ENCODE measurements at places on chromosomes 12 and 14.

GRCh38 chr14:67432050-67432564 lies 20.1 kb upstream of the PLEK2 start:
- DNase-seq: no peak

- no peak for DNase-seq
Measured at GRCh38 chr14:39145266-39145966, 24.7 kb downstream of the TRAPPC6B start.

- DNase-seq: peak; percentile 30
Measured at GRCh38 chr14:102095871-102096568, 9.2 kb upstream of the HSP90AA1 start.

- DNase-seq: no peak
Measured at GRCh38 chr12:109797905-109798669, 35.1 kb downstream of the TRPV4 start.

GRCh38 chr12:8156416-8156815 lies 399 bp upstream of the ZNF705A start:
- DNase-seq: no peak

GRCh38 chr14:99936056-99936455 lies 129.2 kb upstream of the EVL start:
- no peak for DNase-seq

DNA sequence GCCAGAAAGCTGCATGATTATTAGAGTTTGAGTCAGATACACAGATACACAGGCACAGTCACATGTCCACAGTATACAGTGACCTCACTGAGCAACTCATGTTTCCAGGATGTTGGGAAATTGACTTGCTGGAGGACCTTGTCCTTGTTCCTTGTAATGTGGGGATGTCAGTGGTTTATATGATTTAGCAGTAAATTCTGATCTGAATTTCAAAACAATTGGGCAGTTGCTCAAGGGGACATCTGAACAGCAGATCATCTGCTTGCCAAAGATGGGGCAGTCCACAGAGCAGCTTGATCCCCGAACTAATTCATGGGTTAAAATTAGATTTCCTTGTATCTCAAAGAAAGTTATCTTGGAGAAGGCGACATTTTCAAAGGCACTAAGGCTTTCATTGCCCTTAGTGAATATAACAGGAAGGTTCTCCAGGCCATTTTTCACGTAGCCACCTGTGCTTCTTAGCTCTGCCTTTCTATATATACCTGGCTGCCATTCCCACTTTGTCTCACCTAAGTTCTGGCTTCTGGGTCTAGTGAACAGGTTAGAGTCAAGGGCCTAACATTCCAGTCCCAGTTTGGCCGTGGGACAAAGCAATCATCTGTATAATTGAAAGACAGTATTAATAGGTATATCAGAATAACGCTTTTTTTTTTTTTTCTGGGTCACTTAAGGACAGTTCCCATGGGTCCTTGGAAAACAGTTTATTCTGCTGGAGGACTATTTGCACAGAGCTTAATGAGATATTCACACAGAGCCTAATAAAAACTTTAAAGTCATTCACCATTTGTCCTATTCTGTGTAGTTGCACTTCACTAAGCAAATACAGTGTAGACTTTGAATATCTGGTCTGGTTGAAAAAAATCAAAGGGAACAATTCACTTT lies 64.9 kb upstream of the STRN3 start:
- no peak for DNase-seq

DNA sequence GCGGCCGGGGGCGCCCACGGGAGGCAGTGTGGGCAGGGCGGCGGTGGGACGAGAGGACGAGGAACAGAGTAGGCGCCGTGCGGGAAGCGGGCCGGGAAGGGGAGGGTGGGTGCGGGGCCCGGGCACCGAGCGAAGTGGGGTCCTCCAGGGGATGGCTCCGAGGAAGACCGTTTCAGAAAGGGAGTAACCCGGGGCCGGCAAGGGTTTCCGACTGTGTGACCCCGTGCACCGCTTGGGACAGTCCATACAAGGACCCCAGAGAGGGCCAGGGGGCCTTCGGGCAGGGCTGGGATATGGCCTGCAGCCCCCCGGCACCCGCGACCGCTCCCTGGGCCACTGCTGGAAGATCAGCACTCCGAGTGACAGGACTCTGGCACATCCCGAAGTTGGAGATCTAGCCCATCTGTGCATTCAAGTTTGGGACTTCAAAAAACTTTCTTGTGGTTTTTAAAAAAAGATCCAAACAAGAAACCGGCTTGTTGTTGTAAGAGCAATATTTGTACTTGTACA lies 448 bp downstream of the TSPAN9 start:
- DNase-seq: no peak

DNA sequence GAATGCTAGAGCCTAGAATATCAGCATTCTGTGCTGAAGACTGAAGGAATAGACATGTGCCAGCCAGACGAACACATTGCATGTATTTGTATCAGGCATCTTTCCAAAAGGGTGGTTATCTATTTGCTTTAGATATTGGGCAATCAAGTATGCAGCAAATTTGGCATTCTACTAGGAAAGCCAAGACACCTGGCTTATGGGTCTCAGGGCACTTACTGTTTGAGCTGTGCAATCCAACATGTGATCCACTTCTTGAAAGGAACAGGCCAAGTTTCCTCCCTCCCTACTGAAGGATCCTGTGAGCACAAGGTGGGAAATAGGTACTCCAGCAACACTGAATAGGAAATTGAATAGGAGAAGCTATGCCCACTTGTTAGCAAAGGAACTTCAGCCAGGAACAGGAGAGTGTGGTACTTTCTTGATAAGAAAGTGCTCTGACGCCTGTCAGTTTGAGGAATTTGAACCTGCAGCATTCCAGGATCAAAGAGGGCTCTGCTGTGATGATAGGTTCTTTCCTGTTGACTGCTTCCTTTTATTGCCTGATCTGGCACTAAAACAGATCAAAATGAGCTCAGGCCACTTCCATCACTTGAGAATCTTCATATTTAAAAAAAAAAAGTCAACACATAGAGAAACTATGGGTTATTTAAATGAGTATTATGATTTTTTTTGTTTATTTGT lies 20.6 kb downstream of the OR6S1 start:
- DNase-seq: no peak

GRCh38 chr14:104320611-104321086 lies 182.3 kb downstream of the KIF26A start:
- no peak for DNase-seq

GRCh38 chr12:3980504-3981272 lies 107.5 kb upstream of the PARP11 start:
- no peak for DNase-seq

DNA sequence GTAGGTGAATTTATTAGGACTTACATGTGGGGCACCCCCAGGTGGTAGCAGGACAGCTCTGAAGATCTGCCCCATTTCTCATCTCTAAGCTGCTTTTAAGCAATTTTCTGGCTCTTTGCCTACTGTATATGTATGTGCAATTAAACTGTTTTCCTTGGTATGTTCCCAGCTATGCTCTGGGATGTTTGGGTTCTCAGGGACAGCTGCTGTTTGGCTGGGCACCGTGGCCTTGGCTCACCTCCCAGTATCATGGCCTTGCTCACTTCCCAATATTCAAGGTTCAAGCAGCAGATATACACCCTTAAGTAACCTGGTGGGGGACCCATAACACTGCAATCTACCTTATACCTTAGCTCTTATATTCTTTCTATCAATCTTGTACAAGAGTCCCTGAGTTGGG lies 53.7 kb upstream of the KITLG start:
- DNase-seq: no peak

GRCh38 chr14:92729634-92730358 lies 18.6 kb downstream of the LGMN start:
- no peak for DNase-seq

GRCh38 chr12:46364777-46365580 lies 7.6 kb downstream of the SLC38A2 start:
- DNase-seq: no peak

- DNase-seq: no peak
Measured at GRCh38 chr14:93693914-93694313, 94.4 kb downstream of the PRIMA1 start.

DNA sequence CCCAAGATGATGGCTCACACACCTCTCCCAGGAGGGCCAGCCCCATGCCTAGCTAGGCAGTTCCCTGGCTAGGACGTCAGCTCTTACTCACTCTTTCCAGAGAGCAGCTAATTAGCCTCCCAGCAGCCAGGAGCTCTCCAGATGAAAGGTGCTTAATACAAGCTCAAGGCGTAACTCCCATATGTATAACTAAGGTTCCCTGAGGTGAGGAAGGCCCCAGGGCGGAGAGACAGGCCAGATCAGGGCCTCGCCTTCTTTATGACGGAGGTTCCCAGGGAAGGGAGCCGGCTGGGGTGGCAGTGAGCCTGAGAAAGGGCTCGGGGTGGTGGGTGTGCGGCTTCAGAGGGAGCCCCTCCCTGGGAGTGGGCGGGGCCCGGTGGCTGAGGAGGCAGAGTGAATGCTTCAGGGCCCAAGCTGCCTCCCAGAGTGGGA lies 26.4 kb upstream of the ZFP36L1 start:
- DNase-seq: no peak

DNA sequence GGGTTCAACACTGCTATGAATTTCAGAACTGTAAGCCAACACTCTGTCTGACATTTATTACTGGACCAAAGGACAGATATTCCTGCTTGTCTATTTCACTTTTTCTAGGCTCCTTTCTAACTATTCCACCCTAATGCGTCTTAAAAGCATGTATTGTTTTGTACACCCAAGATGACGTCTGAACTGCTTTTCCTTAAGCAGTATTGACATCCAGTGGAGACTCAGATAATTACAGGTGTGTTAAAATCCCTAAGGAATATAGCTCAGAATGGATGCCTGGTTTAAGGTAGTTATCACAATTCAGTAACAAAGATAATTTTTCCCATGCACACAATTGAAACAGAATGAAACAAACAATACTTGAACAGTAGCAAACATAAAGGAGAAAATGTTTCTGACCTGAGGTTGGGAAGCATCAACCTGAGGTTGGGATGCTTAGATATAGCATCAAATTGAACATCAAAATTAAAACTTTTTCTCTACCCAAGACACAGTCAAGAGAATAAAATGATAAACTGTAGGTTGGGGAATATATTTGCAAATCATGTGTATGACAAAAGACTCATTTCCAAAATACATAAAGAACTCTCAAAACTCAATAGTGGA lies 93.7 kb upstream of the PTPRR start:
- DNase-seq: no peak

GRCh38 chr12:18926188-18926587 lies 188.3 kb downstream of the CAPZA3 start:
- DNase-seq: no peak

DNA sequence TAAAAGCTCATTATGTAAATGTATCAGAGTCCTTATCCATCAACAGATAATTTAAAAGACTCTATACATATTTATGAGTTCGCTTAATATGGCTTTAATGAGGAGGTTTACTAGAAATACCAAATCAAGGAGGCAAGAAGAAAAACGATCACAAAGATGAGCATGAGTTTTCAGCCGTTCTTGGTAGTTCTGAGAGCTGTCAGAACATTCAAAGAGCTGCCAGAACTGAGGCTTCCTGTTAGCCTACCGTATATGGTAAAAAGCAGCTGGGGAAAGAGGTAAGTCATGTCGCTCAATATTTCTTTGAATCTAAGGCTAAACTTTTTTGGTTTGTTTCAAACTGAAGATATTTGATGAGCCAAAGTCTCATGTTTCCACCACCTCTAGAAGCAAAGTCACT lies 115.3 kb upstream of the PLXNC1 start:
- DNase-seq: no peak

- no peak for DNase-seq
Measured at GRCh38 chr12:122437656-122438121, 15.2 kb upstream of the CLIP1 start.

Measured in BE2C (cell line).